Calu3 (cell line): ENCODE measurements at places on chromosomes 4 and X. TPM values are rescaled to one million over a fixed set of nuclear protein-coding genes. Genes with fewer than 3 reads are reported as not detected.
A peak's percentile ranks its signal among the peaks of the same experiment; 100 is the strongest.

DNA sequence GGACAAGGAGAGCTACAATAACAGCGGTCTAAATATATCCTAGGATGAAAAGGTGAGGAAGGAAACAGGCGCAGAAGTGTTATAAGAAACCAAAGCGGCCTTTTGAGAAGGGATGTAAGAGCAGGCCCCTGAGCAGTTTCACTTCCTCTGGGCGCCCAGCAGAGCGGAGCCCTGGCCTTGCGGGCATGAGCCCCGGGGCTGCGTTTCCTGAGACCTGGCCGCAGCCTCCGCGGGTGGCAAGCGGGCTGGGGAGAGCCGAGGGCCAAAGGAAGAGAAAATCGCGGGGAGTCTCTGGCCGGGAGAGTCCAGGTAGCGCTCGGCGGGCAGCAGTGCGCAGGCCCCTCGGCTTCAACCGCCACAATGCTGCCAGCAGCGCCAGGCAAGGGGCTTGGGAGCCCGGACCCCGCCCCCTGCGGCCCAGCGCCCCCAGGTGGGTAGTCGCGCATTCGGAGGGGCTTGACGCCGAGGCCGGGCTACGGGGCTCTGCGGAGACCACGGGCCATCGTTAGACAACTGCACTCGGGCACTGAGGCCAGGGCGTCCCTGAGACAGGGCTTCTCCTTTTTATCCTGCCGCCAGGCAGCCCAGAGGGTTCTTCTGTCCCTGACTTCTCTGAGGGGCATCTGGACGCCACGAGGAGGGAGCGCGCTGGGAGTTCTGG is at the start of gene BANK1:
TSS of gene BANK1 (plus strand) at position 210 of the 661 bp plus-strand sequence. CDS start at position 361, 151 bp downstream.
- DNase-seq, result peak; percentile 67
- H3K36me3 ChIP-seq, result peaks cover 12% of the 10 kb centered on the region
- H3K27ac ChIP-seq, result peak within 1 kb of the TSS; percentile 96
- H3K4me3 ChIP-seq, result peak within 1 kb of the TSS; percentile 82
- H3K27me3 ChIP-seq, result no peaks in the 10 kb centered on the region

GBA3 gene
- 0.21 and 0.54 TPM in 2 replicates for total RNA-seq

NRK gene
- not detected in 2 replicates for total RNA-seq

DNA sequence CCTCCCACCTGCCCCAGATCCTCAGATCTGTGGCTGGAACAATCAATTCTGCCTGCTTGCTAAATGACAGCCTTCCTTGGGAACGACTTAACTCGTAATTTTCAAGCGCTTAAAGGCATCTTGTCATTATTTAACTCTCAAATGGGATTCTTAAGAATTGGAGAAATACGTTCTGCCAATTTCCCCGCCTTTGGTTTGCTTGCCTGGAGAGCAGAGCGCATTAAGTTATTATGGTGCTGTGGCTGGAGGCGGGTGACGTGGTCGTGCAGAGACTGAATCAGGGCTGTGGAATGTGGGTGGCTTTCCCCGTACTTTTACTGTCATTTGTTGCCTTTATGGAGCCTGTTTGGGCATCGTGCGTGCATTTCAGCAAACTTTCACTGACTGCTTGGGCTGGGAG is 78.9 kb upstream of the PSAPL1 start:
- peaks cover 91% of the 10 kb centered on the region for H3K27me3 ChIP-seq
- H3K4me3 ChIP-seq, result no peak overlapping the region
- DNase-seq, result peak; percentile 5
- H3K36me3 ChIP-seq, result no peaks in the 10 kb centered on the region
- no peak overlapping the region for H3K27ac ChIP-seq

DNA sequence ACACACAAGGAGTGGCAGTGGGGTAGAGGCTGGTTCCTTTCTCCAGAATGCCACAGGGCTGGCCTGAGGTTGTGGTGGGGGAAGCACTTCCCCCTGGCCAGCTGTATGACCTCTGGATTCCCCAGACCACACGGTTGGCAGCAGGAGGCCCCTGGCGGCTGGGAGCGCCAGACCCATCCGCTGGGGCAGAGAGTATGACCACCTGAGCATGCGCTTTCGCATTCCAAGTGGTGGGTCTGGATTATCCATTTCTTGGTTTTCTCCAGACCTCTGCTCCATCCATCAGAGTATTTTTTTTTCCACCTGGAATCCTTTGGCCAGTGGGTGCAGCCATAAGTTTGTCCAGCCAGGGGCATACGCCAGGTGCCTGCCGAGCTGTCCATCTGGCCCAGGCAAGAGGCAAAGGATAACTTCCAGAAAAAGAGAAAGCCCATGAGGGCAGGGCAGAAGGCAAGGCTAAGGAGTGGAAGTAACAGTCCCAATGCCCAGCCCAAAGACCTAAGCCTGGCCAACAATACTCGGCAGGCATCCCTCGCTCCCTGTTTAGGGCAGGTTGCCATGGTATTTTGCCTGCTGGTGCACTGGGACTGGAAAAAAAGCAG is 39.3 kb downstream of the NHSL2 start:
- no peak overlapping the region for H3K27ac ChIP-seq
- H3K4me3 ChIP-seq, result no peak overlapping the region
- peaks cover 84% of the 10 kb centered on the region for H3K27me3 ChIP-seq
- no peaks in the 10 kb centered on the region for H3K4me1 ChIP-seq
- no peak for DNase-seq

DNA sequence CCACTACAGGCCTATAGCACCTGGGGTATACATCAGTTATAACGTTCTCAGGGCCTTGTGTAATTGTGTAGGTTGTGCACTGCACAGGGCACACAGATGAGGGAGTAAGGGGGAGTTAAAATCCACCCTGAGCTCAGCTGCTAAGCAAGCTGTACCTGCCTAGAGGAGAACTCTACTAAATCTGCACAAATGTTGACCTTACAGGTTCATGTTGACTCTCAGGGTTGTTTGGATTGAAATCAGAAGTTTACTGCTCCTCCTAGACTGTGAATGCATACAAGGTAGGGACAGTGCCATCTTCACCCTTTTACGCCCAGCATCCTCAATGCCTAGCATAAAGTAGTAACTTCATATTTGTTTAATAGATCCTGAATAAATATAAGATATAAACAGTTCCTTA is 89.8 kb downstream of the SMARCA1 start:
- no peaks in the 10 kb centered on the region for H3K36me3 ChIP-seq
- H3K4me3 ChIP-seq, result no peak overlapping the region
- no peaks in the 10 kb centered on the region for H3K4me1 ChIP-seq
- no peak for DNase-seq
- H3K27ac ChIP-seq, result no peak overlapping the region
